ENCODE measurements at places on chromosomes 2 and 18.

- DNase-seq: no peak
Observed at GRCh38 chr18:77481541-77481940, 231.9 kb downstream of the GALR1 start.

DNA sequence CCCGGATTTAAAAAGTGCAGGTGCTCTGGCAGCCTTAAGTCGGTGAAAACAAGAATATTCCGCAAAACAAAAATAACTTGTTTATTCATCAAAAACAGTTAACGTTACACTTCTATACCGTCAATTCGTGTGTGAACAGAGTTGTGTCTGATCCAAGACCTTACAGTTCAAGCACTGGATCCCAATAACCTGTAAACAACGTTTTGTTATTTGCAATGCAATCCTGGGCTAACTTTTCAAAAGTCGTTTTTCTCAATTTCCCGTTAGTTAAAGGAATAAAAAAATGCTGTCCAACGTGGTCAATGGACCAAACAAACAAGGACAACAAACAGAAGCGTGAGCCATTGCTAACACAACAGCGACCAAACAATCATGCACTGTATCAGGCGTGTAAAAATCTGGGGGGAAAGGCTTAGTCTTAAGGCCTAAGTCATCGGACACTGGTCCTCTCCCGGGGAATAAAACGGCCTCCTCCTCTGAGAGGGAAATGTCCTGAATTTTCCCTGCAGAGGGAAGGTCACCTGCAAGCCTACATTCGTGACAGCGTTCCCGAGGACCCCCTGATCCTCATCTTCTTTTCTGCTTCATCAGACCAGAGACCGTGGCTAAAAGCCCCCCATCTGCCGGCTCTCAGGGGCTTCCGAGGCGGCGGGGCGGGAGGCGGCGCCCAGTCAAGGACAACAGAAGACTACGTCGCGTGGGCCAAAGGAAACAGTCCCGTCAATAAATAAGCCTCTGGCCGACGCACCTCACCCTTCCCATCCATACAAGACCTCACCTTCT, 490 bp downstream of the NDUFS1 start:
- peak; percentile 75 for DNase-seq

- no peak for DNase-seq
Observed at GRCh38 chr2:30763151-30763660, 44.0 kb downstream of the CAPN13 start.

DNA sequence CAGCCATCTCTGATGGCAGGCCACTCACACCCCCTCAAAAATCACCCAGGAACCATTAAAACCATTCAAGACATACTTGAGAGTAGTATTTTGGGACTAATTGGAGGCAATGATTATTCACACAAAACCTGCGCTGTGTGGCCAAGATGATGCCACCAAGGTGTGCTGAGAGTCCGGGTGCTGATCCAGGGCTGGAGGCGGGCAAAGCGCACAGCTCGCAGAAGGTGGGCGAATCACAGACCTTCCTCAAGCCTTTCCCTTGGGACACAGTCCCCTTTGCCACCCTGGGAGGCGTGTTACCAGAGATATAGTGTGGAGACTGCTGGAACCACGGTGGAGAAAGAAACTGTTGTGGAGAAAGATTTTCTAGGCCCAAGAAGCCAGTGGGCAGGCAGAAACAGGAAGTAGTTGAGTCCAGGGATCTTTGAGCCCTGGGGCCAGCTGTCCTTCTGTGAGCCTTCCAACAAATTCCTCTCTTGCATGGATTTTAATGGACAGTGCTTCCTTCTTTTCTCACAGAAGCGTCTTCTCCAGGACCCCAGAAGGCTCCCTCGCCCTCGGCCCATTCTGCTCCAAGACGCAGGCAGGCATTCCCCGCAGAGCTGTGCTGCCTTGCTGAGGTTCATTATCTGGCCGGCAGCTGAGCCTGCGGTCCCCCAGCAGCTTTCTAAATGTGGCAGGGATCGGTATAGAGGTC, 8.0 kb downstream of the COPS9 start:
- DNase-seq: no peak

DNA sequence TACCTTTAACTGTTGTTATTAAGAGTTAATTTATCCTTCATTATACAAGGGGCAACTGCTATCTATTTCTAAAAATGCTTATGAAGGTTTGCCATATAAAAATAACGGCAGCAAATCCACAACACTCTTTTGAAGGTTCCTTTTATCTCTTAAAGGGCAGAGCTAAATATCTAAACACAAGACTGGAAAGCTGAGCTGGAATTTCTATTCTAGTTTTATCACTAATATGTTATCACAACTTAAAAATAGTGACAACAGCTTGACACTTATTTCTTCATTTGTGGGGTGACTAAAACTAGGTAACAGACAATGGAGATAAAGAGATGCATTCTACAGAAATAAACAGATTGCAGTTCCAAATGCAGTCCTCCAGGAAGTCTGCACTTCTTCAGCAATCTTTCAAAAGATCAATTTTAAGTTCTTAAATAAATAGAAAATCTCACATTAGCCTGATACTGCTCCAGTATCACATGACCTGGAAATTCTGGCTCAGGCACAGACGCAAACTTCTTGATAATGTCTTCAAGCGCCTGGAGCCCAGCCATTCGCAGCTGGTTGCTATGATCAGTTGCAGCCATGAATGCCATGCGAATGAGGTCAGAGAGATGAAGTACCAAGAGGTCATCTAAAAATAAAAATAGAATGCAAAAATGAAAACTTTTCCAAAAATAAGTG, 54.0 kb upstream of the STRN start:
- no peak for DNase-seq

DNA sequence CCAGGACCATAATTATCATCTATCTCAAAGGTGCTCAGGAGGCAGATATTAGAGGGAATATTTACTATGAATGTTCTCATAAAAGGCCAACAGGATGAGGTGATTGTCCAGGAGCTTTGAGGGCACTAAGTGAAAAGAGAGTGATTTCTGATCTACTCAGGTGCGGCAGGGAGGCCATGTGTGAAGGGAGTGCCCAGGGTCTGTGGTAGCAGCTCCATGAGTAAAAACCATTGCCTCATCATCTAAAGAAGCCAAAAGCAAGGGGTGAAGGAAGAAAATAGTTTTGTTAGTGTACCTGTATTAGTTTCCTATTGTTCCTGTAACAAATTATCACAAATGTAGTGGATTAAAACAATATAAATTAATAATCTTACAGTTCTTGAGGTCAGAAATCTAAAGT, 22.5 kb downstream of the RND3 start:
- no peak for DNase-seq

DNA sequence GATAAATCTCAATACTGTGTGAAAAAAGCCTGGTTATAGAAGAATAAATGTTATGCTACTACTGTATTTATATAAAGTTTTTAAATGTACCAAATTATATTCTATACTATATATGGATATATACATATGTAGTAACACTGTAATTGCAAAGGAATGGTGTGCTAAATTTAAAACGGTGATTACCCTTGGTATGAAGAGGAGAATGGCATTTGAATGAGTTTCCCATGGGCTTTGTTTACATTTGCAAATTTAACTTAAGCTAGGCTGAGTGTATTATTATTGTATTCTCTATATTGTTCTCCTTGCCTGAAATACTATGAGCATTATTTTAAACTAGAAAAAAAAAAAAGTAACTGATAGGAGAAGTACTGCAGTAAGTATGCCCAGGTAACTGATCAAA, 4.7 kb upstream of the SP3 start:
- DNase-seq: no peak

Measured in erythroblast (primary cell).